ENCODE measurements at places on chromosomes 12 and 14.

DNA sequence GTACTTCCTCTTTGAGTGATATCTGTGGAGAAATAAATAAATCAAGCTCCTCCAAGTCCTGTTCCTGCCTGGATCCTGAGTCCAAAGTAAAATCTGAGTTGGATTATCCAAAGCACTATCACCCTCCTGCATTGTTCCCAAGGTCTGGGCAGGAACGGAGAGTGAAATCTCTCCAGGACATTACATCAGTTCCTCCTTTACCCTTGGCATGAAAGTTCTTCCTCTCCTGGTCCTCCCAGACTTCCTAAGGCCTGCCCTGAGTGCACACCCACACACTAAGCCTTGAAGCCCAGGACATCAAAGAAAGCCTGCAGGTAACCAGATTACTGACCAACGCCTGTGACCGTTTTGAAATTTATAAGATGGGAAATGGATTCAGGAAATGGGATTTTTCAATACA, 206.8 kb upstream of the BCL2L14 start:
- DNase-seq, result no peak

DNA sequence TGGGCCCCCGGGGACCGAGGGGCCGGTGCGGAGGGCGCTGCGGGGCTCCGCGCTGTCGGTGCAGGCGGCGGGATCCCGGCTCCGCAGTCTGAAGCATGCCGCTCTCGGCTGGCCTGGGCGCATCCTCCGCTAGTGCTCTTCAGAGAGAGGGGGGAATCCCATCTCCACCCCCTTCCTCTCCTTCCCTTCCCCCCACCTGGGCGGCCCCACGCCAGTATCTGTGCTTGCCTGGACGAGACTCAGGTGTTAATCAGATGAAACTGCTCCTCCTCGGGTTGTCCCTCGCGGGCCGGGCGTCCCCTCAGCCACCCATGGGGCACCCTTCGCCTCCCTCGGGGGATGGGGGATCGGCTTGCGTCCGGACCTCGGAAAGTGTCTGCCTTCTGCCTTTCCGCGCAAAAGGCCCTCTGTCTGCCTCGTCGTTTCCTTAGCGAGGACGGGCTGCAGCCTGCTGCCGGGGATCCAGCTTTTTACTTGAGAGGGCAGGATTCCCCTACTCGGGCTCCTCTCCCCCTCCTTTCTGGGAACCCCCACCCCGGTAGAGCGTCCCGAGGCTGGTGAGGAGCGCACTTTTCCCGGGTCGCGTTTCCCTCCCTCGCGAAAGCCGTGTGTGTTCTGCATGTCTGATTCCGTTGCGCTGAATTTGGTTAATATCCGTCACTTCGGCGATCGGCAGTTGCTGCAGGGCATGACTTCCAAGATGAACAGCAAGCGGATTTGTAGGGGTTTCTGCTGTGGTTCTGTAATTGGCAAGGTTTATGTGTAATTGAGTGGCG, 1.1 kb downstream of the GPHN start:
- no peak for DNase-seq

- peak; percentile 52 for DNase-seq
Observed at GRCh38 chr14:70972107-70972976, 65.1 kb downstream of the PCNX1 start.

- DNase-seq, result no peak
Observed at GRCh38 chr12:41510470-41510869, 322.4 kb downstream of the PDZRN4 start.

DNA sequence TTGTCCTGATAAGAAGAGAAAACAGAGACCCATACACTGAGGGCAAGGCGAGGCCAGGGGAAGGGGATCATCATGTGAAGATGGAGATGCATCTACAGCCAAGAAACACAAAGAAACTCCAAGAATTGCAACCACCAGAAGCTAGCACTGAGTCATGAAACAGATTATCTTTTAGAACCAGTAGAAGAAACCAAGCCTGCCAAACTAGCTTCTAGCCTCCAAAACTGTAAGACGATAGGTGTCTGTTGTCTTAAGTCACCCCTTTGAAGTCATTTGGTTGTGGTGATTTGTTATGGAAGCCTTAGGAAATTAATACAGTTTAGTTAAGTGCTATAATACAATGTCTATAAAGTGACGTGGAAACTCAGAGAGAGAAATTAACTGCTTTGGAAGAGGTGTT, 15.4 kb downstream of the KCNC2 start:
- no peak for DNase-seq

- DNase-seq, result no peak
Observed at GRCh38 chr12:99769396-99769980, 121.9 kb downstream of the GARIN6 start.

DNA sequence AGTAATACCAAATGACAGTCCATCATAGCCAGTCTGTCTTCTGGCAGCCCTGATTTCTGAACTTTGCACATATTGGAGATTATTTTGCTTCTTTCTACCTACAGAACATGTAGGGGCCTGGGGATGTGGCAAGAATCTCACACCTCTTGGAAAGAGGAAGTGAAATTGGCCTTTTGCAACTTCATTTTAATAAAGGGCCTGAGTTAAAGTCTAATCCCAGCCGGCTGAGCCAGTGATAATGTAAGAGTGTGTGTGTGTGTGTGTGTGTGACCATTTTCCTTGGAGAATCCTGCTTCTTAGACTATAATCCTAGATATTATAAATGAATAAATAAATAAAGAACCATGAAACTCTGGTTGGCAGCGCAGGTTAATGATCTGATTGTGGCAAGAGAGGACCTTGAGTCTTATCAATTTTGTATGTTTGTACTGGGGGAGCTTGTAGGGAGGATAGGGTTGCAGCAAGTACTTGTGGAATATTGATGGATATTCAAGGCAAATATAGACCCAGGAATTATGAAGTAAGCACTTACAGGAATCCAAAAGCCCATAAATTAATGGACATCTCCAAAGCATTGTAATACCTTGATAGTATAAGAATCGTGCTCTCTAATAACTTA, 233.2 kb upstream of the AMIGO2 start:
- DNase-seq, result no peak

DNA sequence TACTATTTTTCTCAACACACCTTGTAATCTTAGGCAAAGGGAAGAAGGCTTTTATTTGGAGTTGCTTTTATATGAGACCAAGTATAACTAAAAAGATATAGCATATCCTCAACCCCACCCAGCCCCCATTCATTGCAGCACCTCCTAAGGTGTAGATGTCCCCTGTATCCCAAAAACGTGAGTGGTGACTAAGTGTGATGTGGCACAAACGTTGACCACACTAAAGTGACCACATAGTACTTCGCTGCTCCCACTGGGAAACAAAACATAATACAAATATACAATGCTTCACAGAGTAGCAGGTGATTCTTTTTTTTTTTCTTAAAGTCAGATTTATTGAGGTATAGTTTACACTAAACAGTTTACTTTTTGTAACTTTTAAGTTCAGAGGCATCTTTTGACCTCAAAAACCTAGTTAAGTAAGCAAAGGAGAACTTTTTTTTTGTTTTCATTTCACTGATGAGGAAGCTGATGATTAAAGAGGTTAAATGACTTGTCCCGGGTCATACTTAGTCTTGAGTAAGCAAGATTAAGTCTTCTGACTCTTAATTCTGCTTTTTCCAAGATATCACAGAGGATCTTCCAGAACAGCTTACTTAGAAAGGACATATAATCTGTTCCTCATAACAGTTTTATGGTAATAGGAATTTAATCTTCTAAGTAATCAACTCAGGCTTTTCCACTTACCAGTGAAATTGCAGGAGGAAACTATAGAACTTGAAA, 245.2 kb upstream of the PLEKHG7 start:
- no peak for DNase-seq

GRCh38 chr12:24632466-24632865, 316.4 kb downstream of the BCAT1 start:
- DNase-seq, result no peak

GRCh38 chr12:114668886-114669288, 15.1 kb downstream of the TBX3 start:
- no peak for DNase-seq

- no peak for DNase-seq
Observed at GRCh38 chr12:52020539-52021336, 14.0 kb downstream of the TAMALIN start.

DNA sequence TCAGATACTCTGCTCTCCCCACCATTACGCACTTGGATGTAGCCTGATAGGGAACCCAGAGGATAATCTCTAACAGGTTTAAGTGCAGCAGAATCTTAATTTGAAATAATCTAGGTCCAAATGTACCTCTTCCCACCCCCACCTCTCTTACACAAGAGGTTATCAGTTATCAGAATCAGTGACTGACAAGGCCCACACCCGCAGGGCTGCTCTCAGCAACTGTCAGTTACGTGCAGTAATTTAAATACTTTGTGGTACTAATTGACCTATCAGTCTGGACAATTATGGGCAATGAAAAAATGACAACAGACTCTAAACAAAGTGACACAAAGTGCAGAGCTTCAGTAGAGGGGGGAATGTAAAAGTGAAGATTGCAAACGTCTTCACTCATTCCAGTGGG, 74.0 kb downstream of the CLIP1 start:
- DNase-seq, result no peak

DNA sequence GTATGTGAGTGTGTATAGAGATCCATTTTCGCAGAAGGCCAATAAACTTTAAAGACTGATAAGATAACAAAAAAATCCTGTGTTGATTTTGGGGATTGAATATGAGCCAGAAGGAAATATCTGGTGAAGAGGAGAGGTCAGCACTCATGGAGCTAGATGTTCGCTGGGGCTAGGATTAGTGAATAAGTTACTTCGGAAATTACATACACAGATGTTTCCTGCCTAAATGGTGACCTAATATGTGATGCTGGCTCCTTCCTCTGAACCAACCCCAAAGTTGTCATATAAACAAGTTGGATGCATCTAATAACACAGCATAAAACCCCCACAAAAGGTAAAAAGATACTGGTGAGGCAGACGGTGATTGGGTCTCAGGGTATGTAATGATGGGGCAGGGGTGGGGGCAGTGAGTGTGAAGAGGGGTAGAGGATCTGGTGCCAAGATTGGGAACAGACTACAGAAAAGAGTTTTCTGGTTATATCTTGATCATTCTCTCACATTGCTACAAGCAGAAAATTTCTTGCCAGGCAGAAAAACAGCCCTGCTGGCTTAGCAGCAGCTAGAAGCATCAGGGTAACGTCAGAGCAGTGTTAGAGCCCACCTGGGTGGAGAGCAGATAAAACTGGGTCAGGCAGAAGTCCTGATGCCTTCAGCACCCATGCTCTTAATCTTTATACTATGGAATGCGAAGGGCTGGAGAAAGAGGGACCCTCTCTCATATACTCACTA, 140.4 kb upstream of the GZMB start:
- no peak for DNase-seq

GRCh38 chr12:57614948-57615500, 3.8 kb downstream of the ARHGEF25 start:
- DNase-seq, result no peak

- DNase-seq, result no peak
Observed at GRCh38 chr12:10160617-10161385, 11.1 kb downstream of the OLR1 start.

DNA sequence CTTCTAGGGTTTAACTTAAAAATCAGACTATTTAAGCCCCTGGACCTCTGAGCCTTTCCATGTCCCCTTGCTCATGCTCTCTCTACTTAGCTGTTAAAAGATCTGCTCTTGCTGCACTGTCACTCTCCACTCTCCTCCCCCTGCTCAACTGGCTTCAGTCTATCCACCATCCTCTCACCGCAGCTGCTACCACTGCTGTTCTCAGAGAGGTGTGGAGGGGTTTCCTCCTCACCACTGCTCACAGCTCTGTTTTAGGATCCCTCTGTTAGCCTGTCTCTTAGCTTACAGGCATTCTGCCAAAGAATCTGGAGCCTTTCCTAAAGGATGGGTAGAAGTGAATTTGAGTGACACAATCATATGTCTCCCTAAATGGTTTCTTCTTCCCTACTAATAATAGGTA, 43.7 kb upstream of the ATP2B1 start:
- DNase-seq, result no peak

- DNase-seq, result no peak
Observed at GRCh38 chr14:26808407-26808806, 210.6 kb upstream of the NOVA1 start.

DNA sequence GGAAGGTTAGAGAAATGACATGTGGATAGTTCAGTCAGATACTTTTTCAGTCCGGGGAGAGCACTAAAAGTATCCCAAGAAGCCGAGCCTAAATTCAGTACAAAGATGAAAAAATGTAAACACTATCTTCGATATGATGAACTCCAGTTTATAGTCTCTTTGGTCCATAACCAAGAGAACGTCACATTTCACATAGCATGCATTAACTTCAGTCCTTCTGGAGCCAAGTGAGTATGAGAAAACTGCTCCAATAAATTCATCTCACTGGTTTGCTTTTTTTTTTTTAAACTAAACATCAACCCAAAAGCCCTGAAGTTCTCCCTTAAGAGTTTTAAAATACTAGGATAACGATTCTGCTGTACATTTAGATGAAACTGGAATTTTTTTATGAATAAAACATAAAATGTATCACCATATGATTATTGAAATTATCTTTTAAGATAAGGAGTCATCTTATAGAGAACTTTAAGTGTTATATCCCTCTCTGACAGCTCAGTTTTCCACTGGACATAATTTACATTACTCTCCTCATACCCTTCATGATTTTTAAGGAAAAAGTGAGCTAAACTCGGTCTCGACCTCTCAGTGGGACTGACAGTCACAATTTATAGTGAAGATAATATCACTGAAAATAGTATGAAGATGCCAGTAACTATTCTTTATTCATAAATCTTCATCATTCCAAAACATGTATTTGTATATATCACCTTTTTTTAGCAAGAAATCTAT, 841.5 kb upstream of the FLRT2 start:
- DNase-seq, result no peak

- no peak for DNase-seq
Observed at GRCh38 chr12:3995306-3995705, 122.1 kb upstream of the PARP11 start.

DNA sequence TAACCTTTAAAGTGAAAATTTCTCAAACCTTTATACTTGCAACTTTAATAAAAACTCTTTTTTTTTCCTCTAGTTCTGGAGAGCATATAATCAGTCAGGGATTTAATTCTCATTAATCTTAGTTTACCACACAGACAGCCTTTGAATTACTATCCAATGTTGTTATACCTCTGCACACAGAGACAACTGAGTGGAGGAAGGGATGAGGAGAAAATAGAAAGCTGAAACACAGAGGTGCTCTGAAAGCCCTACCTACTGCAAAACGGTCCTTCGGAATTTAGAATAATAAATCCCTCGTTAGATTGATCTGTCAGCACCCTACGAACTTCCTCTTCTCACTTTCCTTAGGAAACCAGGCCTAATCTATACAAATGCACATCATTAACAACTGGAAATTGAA, 122.1 kb downstream of the STXBP6 start:
- DNase-seq, result no peak

DNA sequence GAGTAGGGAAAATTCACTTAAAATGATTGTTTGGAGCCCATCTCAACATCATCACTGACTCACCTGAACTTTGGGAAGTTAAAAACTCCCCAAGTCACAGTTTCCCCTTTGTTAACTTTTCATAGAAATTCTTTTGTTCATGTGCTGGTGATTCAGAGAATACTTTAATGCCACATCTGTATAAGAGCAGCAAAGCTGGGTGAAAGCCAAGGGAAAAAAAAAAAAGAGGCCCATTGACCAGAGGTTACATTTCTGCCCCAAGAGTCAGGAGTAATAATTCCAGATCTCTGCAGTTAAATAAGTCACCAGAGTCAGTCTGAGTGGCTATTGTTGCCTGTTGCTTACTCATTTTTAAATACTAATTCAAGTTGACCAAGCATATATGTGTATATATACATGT, 136.4 kb upstream of the LGR5 start:
- DNase-seq, result no peak
